ENCODE measurements at places on chromosomes 13 and 19.
A peak's percentile ranks its signal among the peaks of the same experiment; 100 is the strongest.

DNA sequence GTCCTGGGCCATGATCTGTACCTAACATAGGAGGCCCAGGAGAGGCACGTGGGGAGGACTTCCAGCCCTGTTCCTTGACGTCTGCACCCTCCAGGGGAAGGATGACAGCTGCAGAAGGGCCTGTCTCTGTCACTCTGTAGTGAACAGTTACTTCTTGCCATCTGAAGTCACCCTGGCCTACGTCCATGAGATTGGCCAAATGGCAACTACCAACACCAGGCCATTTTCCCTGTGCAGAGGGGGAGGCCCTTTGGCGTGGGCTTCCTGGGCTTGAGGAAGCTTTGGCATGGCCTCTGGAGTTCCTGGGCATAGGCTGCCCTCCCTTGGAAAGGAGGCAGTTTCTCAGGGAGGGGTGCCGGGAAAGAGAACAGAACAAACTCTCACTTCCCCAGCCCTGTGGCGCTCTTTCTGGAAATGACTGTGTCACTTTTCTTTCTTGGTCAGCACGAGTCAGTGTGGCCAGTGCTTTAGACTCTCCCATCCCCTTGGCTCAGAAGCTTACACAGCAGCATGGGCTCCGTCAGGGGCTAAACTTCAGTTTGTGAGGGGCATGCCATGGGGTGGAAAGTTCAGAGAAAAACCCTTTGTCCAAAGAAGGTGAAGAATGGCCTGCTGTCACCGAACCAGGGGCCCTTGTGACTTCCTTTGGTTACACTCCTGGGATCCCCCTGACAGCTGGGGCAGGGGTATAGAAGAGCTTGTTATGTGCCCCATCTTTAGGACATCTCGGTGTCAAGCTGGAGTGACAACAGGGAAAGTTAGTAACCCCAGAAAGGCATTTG lies 5.3 kb downstream of the CARM1 start:
- no peak for DNase-seq

GRCh38 chr13:105735281-105735680 lies 800.2 kb downstream of the EFNB2 start:
- DNase-seq: no peak

DNA sequence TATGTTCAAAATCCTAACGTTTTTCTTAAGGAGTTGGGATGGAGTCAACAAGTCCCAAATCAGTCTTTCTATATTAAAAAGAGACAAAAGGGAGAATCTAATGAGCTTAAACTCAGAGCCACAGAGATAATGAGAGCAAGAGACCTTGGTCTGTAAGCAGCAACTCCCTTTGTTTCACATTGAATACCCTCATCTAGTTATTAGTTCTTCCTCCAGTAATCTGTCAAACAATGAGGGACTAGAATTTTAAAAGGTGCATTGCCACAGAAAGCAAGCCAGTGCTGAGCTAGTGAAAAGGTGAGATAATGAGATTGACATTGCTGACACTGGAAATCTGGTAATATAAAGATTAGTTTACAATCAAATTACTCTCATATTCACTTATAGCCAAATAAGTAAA lies 718.6 kb downstream of the DACH1 start:
- no peak for DNase-seq

DNA sequence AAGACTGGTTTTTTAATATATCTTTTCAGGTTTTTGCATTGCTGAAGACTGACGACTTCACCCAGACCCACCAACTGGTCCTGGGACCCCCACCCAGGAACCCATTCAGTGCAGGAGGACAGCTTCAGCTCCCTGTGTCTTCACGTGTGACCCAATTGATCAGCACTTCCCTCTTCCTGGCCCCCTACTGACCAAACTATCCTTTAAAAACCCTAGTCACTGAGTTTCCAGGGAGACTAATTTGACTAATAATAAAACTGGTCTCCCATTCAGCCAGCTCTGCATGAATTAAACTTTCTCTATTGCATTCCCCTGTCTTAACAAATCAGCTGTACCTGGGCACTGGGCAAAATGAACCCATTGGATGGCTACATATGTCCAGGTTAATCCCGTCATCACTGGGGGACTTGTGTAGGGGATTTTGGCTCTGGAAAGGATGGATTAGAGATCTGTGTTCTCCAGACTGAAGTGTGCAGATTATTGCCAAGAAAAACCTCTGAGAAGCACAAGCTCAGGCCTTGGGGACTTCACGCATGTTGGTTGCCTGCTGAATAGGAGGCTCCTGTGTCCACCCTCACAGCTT lies 16.3 kb upstream of the PARP4 start:
- no peak for DNase-seq

DNA sequence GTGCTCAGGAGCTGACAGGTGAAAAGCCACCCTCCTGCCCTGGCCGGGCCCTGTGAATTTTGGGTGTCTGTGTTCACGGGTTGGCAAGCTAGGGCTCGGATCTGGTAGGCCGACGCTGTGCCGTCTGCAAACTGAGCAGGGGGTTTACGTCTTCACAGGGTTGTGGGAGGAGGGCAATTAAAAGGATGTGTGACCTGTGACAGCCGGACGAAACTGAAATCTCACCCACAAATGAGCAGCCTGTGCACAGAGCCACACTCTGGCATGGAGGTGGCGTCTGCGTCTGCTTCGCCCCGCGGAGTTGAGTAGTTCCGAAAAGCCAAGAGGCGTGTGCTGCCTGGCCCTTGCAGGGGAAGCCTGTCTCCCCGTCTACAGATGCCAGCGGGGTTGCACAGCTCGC lies 117.3 kb downstream of the KDM4B start:
- no peak for DNase-seq

GRCh38 chr13:40275155-40275554 lies 391.3 kb downstream of the FOXO1 start:
- no peak for DNase-seq

DNA sequence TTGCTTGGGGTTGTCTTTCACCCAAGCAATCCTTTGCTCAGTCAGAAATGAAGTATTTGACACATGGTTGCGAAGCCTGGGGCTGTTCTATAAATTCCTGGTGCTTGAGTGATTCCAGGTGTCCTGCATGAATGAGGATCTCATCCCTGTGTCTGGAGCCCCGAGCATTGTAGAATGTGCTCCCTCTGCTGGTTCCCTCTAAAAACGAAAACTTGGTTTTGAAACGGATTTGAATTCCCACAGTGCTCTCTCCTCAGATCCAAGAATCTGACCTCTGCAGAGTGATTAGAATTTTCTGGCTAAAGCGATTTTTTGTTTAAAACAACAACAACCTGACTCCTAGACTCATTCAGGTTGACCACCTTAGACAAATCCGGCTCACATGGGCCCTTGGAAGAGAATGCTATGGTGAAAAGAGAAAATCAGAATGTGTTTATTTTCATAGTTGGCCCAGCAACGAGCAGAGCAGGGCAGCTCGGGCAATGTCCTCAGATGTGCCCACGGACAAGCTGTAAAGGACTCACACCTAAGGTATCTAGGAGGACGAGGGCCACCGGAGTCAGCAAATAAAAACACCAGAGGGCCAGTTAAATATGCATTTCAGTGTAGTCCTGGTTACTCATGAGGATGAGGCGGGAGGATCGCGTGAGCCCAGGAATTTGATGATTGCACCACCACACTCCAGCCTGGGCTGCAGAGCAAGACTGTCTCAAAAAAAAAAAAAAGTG lies 8.7 kb upstream of the ATP12A start:
- no peak for DNase-seq

DNA sequence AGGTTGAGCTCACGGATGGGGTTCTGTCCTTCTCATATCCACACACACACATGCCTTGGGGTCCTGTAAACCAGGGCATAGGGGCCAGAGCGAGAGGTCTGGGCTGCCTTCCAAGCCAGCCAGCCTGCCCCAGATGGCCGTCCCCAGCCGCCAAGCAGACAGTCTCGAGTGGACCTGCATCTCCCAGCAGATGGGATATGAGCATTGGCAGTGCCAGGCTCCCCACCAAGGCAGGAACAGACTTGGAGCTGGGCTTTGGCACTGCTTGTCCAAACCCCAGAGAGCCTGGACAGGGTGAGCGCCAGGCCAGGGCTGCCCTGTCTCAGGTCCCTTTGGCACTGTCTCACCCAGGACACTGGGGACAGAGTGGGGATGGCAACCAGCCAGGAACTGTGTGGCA lies 130.4 kb downstream of the DPF1 start:
- no peak for DNase-seq

GRCh38 chr13:28199089-28199488 lies 60.7 kb downstream of the PAN3 start:
- DNase-seq: no peak

DNA sequence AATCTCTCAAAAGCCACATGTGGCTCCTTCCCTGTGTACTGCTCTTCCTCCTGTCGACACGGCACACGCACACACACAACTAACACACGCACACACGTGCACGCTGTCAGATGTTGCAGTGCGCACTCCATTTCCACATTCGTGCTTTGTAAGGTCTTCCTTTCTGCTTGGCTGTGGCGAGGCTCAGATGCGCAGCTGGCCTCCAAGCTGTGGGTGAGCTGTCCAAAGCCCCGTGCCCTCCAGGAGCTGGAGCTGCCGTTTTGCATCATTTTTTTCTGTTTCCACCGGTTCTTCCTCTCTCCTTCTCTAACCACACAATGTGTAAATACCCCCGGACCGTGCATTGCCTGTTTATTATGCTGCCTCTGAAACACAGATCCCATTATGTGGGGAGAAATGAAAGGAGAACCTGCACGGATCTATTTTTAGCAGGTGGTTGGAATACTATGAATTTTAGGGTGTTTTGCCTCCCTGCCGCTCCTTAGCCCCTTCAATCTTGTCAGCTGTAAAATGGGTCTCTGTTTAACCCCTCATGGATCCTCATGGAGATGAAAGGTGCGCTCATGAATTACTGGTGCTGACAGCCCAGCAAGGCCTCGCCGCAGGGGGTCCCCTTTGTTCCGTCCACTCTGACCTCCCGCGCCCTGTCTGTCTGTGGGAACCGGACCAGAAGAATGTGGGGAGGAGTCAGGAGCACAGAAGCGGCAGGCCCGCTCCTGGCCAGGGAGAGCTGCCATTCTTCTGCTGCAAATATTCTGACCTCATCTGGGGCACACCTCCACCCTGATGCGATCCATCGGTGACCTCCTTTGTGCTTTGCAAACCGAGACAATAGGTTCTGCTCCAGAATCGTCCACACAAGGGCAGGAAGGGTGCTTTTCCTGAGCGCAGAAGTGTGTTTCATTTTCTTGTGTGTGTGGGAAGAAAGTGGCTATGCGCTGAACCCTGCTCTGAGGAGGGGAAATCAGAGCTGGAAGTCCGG lies 137.7 kb downstream of the SOX1 start:
- DNase-seq: no peak

DNA sequence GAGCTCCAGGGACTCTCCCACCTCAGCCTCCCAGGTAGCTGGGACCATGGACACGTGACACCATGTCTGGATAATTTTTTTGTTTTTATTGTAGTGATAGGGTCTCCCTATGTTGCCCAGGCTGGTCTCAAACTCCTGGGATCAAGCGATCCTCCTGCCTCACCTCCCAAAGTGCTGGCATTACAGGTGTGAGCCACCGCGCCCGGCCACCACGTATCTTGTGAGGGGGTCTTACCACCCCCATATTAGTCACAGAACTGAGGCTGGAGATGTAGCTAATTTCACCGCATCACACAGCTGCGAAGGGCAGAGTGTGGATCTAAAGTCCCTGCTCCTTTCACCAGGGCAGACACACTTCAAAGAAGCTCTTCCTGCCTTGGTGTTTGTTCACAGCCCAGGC lies 211.8 kb upstream of the SOX1 start:
- DNase-seq: peak; percentile 8

GRCh38 chr19:50975766-50976165 lies 6.4 kb upstream of the KLK6 start:
- no peak for DNase-seq

DNA sequence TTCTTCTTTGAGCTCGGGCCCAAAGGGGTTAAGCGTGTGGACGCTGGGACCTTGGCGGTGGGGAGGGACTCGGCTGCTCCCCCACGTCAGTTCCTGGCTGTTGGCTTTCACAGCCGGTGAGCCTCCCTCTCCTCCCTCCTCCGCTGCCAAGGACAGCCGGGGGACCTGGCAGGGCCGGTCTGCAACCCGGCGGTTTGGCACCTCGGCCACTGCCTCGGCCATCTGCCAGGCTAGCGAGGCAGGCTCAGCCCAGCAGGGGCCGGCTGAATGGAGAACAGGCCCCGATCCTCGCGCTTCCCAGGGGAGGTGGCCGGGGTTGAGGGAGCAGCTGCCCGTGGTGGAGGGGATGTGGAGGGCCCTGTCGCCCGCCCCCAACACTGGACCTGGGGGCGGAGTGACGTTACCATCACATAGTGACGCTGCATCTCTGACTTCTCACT lies 5.0 kb downstream of the TLE5 start:
- no peak for DNase-seq

- DNase-seq: no peak
Observed at GRCh38 chr13:46169758-46170157, 12.2 kb downstream of the LCP1 start.

DNA sequence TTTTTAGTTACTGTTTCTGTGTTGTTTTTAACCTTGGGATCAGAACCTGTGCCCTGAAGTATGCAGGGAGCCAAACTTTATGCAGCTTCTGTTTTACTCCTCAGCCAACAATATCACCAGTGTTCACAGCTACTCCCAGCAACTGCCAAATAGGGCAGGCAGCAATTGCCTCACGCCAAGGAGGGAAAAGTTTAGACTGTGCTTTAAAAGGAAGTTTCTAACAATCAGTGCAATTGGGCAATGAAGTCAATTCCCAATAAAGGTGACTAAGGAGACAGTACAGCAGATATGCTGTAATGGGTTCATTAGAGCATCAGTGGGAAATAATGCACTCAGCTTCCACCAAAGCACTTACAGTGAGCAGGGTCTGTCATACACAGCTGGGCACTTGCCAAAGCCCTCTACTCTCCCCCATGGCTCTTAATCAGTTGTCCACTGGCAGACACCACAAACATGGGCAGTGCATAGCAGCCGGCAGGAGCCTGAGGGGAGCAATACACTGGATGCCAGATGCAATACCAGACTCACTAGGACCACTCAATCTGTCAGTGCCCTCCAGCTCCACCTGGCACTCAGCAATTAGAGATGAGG lies 19.3 kb downstream of the ENOX1 start:
- no peak for DNase-seq

DNA sequence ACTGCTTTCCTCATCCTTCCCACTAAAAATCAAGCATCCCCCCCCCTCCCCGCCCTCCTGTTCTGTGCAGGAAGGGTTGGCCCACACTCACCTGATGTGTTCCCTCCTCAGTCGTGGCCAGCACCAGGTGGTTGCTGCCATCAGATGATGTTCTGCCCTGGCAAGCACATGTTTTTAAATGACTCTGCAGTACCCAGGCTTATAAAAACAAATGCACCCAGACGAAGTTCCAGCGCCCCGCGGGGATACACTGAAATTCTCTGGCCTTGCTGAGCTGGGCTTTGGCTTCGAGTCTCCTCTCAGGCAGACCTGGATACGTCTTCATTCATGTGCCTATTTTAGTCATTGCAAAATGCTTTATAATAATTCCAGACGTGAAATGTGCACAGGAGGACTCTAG lies 316.3 kb downstream of the DLEU7 start:
- DNase-seq: no peak

DNA sequence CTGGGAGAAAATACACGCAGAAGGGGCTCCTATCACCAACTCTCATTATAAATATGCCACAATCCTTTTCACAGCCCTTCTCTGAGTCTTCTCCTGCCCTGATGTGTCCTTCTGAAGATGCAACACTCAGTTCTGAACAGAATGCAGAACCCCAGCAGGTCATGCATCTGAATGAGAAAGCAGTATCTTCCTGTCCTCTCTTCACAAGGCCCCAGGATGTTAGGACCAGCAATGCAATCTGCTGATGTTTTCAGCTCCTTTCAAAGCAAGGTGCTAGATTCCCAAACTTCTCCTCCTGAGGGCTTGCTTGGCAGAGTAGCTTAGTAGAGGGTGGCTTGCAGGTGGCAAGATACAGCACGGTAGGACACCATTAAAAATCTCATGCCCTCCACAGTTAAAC lies 22.3 kb upstream of the DOCK9 start:
- DNase-seq: peak; percentile 70

GRCh38 chr19:2703691-2704216 lies 1.3 kb upstream of the GNG7 start:
- no peak for DNase-seq

All from esophagus muscularis mucosa (tissue), 4 donors.